ENCODE measurements at places on chromosomes 3 and 15. TPM values are rescaled to one million over a fixed set of nuclear protein-coding genes. Genes with fewer than 3 reads are reported as not detected.

DNA sequence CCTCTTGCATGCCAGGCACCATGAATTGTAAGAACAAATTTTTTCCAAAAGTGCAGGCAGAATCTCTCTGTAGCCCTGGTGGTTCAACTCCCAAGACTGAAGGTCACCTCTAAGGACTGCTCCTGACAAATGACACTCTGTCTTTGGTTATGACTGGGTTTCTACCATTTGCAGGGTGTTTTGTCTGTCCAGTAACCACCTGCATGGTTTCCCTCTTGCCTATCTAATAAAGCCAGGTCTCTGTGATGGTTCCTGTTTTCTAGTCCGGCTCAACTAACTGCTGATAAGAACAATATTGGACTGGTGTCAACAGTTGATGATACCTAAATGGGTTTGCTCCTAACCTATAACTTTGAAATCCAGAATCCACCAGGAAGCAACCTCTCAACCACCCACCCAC lies 43.7 kb downstream of the ATP8B4 start:
- DNase-seq: no peak

Gene PIERCE2
- total RNA-seq: 3.0 TPM

- no peak for DNase-seq
Observed at GRCh38 chr3:65573548-65574116, 465.1 kb downstream of the MAGI1 start.

Gene KNL1
- 1.2 TPM for total RNA-seq

Gene DHX30
- 81.5 TPM for total RNA-seq

Gene KLHL6
- total RNA-seq: 6.4 TPM

Gene MUC20
- 84.4 TPM for total RNA-seq

- no peak for DNase-seq
Observed at GRCh38 chr15:74723754-74724334, 1.5 kb downstream of the CYP1A1 start.

Gene CEP97
- 9.1 TPM for total RNA-seq

- peak; percentile 83 for DNase-seq
Observed at GRCh38 chr3:192851821-192852372, 65.8 kb downstream of the MB21D2 start.

Gene GTPBP8
- total RNA-seq: 12.4 TPM

- no peak for DNase-seq
Observed at GRCh38 chr3:112362221-112362620, 29.3 kb downstream of the CD200 start.

Gene ABCF3
- 77.6 TPM for total RNA-seq

GRCh38 chr3:5769825-5770224 lies 582.3 kb downstream of the EDEM1 start:
- no peak for DNase-seq

DNA sequence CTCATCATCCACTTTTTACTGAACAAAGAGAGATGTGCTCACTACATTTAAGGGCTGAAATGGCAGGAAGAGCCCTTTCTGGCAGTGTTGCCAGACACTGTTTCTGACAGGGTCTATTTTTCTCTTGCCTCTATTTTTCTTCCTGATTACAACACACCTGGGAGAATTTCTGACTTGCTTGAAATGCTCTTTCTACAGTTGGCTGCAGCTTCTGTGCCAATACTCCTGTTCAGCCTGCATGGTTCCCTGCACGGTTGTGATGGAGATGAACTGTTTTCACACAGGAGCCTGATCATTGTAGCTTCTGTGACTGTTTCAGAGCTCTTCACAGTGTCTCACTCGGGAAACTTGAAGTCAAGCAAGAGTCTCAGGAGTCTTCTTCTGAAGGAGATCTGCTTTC lies 83.0 kb upstream of the DLG1 start:
- DNase-seq: no peak

GRCh38 chr15:100771746-100772145 lies 107.9 kb upstream of the ALDH1A3 start:
- DNase-seq: no peak

Gene GABRB3
- total RNA-seq: 8.3 TPM

DNA sequence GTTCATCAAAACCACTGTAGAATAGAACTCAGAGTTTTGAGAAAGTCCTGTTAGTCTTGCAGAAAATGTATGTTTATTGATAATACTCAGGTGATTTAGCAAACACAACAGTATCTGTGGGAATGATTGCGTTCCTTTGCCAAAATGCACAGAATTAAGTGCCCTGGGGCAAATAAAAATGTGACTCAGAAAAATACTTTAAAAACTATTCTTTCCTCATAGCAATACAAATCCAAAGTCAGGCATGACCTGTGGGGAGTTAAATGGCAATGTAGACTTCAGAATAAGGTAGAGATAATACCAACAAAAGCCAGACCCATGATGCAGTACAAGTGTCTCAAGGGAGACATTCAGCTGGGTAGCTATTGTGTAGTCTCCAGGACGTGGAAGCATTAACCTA lies 72.3 kb upstream of the SNTN start:
- DNase-seq: no peak

DNA sequence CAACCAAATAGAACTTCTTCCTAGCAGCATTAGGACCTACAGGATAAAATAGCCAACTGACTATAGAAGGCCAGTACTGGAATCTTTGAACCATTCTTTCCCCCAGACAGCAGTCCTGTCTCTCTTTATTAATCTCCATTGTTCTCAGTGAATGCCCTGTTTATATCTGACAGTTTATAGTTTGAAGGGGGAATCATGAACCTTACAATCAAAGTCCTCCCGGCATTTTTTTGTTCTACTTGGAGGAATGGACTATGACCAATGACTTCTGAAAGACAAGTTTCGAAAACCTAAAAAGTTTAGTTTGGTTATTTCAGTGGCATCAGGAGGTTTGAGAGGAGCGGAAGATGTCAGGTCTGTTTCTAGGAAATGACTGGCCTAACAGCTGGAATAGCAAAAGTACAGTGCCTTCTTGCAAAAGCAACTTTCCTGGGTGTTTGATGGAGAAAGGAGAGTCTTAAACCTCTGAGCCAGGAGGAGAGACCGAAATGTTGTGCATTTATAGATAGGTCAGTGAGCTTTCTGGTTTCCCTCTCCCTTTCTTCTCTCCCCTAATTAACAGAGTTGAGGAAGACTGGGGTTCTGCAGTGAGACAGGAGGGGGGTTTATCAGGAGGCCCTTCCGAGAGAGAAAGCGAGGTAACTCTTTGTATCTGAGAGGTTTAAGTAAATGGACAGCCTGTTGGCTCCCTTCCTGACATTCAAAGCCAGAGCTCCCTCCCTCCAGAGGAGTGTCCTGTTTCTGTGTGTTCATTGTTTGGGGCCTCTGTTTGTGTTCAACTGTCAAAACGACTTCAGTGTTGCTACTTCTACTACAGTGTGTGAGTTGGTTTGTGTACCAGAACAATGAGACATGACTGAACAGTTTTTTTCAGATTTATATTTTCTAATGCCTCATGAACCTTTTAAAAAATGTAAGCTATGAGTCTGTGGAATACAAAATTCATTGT lies 383.0 kb upstream of the RARB start:
- DNase-seq: no peak

Gene ZCWPW2
- 1.7 TPM for total RNA-seq

GRCh38 chr3:197541756-197542539 lies 13.8 kb downstream of the BDH1 start:
- DNase-seq: no peak

- DNase-seq: peak; percentile 47
Observed at GRCh38 chr15:65638681-65639089, 16.9 kb downstream of the SLC24A1 start.

DNA sequence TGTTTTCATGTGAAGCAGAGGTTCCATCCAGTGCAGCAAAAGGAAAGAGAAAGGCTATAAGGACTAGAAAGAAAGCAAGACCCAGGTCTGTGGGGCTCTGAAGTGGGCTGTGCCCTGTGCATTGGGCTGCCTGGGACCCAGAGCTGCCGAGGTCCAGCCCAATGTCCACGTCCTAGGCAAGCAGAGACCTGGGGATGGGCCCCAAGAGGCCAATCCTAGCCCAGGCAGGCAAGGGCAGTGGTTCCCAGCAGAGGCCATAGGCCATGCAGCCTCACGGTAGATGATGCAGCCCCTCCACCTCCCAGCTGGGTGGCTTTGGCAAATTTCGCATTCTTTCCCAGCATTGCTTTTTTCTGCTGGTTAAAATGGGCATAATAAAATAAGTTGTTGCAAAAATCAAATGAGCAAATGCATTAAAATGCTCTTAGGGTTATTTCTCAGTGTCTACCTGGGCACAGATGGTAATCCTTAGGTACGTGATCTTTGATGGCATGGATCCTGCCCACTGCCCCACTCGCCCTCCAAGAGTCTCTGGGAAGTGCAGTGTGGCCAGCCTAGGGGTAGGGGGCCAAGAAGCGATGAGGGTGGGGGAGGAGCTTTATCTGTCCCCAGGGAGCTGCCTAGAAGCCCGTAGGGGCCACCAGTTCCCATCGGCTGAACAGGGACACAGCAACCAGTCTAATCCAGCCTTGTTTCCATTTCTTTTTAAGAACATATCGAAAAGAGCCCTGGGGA lies 22.3 kb upstream of the GP9 start:
- no peak for DNase-seq

DNA sequence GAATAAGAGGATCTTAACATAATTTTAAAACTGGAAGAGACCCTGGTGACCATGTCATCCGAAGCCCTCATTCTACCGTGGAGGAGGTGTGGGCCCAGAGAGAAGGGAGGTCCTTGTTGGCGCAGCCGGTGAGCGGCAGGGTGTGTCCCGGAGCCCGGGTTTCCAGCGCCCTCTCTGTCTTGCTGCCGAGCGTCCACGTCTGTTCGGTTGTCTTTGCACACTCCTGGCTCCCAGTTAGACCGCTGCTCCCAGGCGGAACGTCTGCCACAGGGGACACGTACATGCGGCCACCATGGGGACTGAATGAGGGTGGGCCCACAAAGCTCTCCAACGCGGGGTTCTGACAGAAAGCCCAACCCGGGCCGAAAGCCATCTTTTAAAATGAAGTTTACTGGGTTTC lies 6.6 kb upstream of the MUC4 start:
- no peak for DNase-seq

Gene CLDN11
- total RNA-seq: 10.6 TPM

Data from ureter (tissue), 1 donor.